ENCODE measurements at places on chromosomes 12 and 14.
A peak's percentile ranks its signal among the peaks of the same experiment; 100 is the strongest.

- DNase-seq: no peak
These were observed 149.9 kb downstream of the NRXN3 start for GRCh38 chr14:78319887-78320635.

DNA sequence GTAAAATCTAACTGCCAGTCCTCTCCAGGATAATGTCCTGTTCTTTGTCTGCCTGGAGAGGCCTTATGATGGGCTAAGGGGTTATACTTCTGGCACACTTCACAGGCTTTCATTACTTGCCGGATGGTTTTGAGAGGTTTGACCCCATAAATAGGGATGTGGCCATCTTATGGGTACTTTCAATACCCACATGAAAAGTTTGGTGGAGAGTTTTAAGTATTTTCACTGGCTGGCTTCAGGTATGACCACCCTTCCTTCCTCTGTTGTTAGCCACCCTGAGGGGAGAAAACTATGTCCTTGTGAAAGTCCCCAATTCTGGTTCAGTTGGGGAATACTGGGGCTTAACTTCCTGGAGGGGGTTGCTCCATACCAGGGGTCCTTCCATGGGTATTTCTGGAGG lies 54.8 kb downstream of the ASCL4 start:
- DNase-seq: no peak

GRCh38 chr14:54316652-54317051 lies 80.2 kb upstream of the CDKN3 start:
- no peak for DNase-seq

DNA sequence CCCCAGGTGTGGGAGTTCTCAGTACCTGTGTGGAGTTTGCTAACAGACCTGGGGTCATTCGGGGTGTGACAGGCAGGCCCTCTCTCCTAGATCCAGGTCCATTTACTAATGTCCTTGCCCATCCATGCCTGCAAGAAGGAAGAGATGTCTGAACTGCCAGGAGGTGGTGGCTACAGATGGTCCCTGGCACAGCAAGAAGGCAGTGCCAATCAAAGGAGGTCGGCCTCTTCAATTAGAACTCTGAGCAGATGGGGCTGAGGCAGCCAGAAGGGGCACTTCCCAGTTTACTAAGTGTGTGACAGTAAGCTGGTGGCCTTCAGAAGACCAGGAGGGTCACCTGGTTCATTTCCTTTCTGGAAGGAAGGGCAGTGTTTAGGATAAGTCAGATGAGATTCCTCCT lies 202.5 kb downstream of the CACNA1C start:
- no peak for DNase-seq

GRCh38 chr12:9667403-9668160 lies 1.9 kb upstream of the CLEC2D start:
- DNase-seq: no peak

- DNase-seq: no peak
These were observed 22.7 kb upstream of the ZFP36L1 start for GRCh38 chr14:68815298-68816182.

- no peak for DNase-seq
These were observed 180.3 kb downstream of the DICER1 start for GRCh38 chr14:94977016-94977415.

DNA sequence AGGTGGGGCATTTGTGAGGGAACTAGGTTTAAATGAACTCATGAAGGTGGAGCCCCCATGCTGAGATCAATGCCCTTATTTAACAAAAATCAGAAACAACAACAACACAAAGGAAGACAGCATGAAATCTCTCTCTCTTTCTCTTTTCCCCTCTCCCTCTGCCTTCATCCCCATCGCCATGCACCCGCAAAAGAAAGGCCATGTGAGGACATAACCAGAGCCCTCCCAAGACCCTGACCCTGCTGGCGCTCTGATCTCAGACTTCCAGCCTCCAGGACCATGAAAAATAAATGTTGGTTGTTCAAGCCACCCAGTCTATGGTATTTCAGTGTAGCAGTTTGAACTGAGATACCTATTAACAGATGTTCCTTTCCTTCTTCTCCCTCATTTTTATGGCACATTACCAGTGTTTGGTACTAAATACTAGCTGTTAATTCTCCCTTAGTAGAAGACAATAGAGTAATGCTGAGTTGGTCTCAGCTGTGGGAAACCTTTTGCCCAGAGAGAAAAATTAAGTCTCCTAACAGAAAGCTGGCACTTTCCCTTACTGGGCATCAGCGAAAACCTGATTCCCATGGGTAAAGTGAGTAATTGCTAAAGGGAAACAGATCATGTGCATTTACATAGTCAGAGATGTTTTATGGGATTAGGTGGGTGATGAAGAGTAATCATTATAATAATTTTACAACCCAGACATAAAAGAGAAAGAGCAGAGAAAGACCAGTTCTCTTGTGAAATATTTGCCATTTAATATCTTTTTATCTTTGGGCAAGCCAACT lies 264.0 kb upstream of the PLEKHG7 start:
- DNase-seq: no peak

- DNase-seq: no peak
These were observed 7.4 kb upstream of the ATG101 start for GRCh38 chr12:52062167-52063081.

- no peak for DNase-seq
These were observed 205.8 kb downstream of the ANO6 start for GRCh38 chr12:45421736-45422135.

DNA sequence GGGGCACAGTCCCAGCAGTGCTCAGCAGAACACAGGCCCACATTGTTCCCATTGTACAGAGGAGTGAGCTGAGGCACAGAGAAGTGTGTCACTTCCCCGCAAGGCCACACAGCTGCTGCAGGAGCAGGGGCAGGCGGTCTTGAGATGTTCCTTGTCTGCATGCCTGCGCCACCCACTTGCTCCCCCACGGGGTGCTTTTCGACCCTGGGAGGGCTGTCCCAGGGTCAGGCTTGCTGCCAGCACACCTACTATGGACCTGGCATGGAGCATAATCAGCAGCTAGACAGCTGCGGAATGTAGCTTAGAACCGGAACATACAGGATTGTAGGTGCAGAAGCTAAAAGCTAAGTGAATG lies 7.8 kb upstream of the EP400 start:
- DNase-seq: no peak

DNA sequence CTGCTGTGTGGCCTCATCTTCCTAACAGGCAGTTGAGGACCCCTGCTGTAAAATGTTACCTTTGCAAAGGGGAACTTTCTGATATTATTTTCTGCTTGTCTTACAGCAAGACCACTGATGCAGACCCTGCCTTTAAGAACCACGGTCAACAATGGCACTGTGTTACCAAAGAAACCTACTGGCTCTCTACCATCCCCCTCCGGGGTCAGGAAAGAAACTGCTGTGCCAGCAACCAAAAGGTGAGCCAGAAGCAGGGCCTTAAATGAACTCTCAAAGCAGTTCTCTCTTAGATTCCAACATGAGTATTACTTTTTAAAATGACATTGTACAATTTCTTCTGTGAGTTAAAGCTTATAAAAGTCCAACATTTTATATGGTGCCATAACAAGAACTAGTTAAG lies 72.2 kb downstream of the EML1 start:
- DNase-seq: no peak

GRCh38 chr14:61003571-61003970 lies 22.5 kb downstream of the SLC38A6 start:
- peak; percentile 39 for DNase-seq

- DNase-seq: peak; percentile 8
These were observed 600 bp downstream of the PNN start for GRCh38 chr14:39175445-39176262.

- no peak for DNase-seq
These were observed 1.1 kb downstream of the SYNJ2BP start for GRCh38 chr14:70415788-70416187.

GRCh38 chr12:62021808-62022207 lies 238.4 kb upstream of the USP15 start:
- DNase-seq: no peak

DNA sequence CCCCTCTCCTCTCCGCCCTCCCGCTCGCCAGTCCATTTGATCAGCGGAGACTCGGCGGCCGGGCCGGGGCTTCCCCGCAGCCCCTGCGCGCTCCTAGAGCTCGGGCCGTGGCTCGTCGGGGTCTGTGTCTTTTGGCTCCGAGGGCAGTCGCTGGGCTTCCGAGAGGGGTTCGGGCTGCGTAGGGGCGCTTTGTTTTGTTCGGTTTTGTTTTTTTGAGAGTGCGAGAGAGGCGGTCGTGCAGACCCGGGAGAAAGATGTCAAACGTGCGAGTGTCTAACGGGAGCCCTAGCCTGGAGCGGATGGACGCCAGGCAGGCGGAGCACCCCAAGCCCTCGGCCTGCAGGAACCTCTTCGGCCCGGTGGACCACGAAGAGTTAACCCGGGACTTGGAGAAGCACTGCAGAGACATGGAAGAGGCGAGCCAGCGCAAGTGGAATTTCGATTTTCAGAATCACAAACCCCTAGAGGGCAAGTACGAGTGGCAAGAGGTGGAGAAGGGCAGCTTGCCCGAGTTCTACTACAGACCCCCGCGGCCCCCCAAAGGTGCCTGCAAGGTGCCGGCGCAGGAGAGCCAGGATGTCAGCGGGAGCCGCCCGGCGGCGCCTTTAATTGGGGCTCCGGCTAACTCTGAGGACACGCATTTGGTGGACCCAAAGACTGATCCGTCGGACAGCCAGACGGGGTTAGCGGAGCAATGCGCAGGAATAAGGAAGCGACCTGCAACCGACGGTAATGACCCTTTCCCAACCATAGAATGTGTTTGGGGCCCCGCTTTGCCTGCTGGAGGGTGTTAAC lies 615 bp downstream of the CDKN1B start:
- no peak for DNase-seq

GRCh38 chr12:132161036-132161781 lies 17.0 kb downstream of the NOC4L start:
- no peak for DNase-seq

- DNase-seq: no peak
These were observed 87.7 kb downstream of the ADGRD1 start for GRCh38 chr12:131041216-131041967.

DNA sequence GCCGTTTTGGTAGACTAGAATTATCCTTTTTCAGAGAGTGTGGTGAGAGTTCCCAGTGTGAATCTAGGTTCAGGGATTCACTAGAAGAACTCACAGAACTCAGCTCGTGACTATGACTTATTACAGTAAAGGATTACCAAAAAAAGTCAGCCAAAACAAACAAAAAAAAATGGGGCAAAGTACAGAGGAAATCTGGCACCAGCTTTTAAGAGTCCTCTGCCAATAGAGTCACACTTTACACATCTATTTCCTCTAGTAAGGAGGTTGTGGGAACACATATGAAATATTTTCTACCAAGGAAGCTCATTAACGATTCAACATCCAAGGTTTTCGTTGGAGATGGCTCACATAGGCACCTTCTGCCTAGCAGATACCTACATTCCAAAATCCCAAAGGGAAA lies 28.2 kb downstream of the TSPAN19 start:
- DNase-seq: peak; percentile 4

DNA sequence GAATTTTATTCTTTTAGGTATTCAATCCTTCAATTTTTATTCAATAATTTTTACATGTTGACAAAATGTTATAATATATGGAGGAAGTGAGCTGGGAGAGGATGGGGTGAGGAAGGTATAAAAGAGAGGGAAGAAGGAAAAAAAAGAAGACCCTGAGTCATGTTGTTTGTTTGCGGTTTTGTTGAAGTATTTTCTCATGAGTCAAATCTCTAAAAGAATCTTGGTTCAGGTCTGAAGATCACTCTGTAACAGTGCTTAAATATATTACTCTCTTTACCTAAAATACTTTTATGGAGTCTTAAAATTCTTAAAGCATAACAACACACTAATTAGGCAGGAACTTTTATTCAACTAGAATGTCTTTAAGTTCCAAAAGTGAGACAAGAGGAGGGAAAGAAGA lies 489.6 kb upstream of the GARIN6 start:
- no peak for DNase-seq

DNA sequence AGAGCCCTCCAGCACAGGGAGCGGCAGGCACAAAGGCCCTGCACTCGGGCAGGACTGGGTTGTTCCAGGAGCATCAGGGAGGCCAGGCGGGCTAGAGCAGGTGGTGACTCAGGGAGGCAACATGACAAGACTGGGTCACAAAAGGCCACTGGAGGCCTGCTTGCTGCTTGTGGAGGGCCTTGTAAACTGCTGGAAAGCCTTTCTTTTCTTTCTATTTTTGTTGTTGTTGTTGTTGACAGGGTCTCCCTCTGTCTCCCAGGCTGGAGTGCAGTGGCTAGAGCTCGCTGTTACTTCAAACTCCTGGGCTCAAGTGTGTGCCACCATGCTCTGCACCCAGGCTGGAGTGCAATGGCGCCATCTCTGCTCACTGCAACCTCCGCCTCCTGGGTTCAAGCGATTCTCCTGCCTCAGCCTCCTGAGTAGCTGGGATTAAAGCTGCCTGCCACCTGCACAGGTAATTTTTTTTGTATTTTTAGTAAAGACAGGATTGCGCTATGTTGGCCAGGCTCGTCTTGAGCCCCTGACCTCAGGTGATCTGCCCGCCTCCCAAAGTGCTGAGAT lies 11.8 kb upstream of the RCOR1 start:
- no peak for DNase-seq

GRCh38 chr12:70365398-70365647 lies 767 bp upstream of the KCNMB4 start:
- DNase-seq: no peak

DNA sequence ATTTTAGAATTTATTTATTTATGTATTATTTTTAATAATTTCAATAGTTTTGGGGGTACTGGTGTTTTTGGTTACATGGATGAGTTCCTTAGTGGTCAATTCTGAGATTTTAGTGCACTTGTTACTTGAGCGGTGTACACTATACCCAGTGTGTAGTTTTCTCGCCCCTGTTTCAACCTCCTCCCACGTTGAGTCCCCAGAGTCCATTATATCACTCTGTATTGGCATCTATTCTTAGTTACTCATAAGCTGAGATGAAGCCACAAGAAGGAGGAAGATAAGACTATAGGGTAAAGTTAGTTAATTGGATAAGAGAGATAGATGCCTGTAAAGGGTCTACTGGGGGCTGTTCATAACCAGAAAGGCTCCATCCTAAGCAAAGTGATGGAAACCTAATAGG lies 4.0 kb downstream of the C1S start:
- DNase-seq: no peak

GRCh38 chr14:80519002-80519401 lies 307.7 kb upstream of the DIO2 start:
- DNase-seq: no peak

DNA sequence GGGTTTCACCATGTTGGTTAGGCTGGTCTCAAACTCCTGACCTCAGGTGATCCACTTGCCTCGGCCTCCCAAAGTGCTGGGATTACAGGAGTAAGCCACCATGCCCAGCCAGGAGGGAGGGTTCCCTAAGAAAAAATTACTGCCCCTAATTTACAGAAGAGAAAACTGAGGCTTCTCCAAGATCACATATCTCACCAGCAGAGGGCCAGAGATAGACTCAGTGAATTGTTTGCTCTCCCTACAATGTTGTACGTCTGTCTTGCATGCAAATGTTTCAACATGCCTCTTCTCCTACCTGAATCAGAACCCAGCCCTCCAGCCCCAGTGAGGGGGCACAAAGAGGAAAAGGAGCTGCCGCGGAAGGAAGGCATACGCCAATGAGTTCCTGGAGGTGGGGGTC lies 48.3 kb upstream of the TMEM263 start:
- no peak for DNase-seq

Data from fibroblast of upper back skin (primary cell).